GF-D8 (cell line): ENCODE measurements at places on chromosomes 1 and 21.

- no peak for DNase-seq
Observed at GRCh38 chr1:173297798-173298391, 90.8 kb upstream of the TNFSF4 start.

DNA sequence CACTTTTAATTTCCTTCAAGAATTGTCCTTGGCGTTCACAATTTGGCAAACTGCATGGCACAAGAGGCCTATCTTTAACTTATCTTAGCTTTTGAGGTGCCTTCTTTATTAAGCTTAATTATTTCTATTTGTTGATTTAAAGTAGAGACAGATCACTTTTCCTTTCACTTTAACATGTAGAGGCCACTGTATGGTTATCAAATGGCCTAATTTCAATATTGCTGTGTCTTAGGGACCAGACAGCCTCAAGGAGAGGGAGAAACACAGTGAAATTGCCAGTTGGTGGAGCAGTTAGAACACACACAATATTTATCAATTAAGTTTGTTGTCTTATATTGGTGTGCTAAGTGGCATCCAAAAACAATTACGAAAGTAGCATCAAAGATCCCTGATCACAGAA, 1013.9 kb downstream of the KCNT2 start:
- DNase-seq = no peak

- DNase-seq = no peak
Observed at GRCh38 chr1:11982010-11982392, 1.8 kb downstream of the MFN2 start.

GRCh38 chr1:72369069-72369757, 86.9 kb upstream of the NEGR1 start:
- DNase-seq = no peak
